ENCODE measurements at places on chromosomes 6 and 20.

DNA sequence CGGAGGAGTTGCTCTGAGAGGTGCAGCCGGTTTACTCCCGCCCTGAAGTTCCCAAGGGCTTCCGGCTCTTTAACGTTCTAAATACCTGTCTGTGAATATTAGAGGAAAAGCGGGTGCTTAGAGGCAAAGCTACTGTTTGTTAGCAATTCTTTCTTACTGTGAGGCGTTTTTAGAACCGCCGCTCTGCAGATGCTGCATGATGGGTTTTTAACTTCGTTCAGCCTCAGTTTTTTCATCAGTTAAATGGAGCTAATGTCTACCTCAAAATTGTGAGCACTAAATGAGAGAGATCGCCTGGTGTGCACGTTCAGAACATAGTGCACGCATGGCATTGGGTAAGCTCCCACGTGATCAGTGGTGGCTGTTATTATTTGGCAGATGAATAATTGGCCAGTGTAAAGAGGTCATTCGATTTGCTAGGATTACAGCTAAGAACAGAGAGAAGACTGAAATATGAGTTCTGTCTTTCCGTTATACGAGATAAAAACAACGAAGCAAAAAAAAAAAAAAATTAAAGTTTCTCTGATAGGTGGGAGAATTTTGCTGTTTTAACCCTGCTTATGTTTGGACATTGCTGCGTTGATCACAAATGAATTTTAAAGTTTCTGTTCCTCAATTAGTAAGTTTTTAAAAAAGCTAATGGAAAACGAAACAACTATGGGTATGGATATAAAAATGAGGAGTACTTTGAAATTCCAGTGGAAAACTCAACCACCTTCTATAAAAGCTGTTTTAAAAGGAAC, 660 bp upstream of the TFB1M start:
- peak; percentile 96 for DNase-seq

DNA sequence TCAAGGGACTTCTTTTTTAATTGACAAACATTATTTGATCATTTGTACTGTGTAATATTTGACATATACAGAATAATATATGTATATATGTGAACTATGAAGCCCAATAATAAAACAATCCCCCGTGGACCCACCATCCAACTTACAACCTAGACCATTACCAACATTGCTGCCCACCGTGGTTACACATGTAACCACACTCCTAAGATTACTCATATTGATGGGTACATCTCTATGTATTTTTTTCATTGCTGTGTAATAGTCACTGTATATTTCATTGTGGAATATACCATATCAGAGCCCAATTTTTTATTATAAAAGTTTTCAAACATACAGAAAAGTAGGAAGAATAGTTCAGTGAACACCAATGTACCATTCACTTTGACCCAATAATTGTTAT, 94.3 kb downstream of the RTN4IP1 start:
- DNase-seq, result no peak

GRCh38 chr6:118812970-118813369, 81.0 kb upstream of the ASF1A start:
- DNase-seq, result no peak

DNA sequence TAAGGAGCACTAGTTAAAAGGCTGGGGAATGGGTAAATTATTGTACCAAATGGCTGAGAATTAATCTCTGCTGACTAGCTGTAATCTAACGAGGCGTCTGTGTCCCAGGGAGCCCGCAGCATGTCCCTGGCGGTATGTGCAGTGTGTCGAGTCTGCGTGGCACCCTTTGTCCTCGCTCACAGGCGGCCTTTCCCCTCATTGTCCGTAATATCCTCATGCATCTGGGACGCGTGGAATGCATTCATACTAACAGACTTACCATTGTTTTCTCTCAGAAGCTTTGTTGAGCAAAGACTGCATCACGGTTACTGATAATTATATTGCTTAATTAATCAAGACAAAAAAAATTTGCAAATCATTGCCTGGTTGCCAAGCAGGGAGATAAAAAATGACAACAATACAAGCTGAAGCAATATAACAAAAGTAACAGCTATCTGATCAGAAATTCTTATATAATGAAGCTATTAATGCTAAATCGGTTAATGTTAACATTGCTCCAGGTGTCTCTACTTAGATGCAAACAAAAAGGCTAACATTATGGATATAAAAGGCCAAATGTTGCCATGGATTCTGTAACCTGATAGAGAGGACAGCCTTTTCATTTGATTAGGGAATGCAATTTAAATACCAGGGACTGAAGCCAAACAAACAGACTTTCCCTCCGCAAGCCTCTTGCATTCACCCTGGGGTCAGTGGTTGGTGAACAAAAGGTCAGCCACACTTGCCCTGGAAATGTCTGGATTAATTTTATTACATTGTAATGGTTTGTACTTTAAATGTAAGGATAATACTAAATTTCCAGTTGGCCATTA, 124.8 kb downstream of the INSM1 start:
- no peak for DNase-seq

DNA sequence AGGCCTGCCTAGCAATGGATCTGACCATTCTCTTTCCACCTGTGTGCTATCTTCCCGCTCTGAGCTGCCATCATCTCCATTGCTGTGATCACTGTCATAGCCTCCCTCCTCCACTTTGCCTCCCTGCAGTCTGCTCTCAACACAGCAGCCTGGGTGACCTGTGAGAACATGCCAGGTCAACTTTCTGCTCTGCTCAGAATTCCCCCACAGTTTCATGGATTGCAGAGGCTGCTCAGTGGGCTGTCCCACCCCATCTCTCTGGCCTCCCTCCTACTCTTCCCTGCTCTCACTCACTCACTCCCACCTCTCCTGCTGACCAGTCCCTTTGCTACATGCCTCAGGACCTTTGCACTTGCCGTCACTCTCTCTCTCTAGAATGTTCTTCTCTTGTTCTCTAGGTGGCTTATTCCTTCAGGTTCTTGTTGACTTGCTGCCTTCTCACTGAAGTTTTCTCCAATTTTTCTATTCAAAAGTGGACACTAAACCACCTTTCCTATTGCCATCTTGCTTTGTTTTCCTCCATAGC, 159.9 kb downstream of the CD83 start:
- DNase-seq, result no peak

- DNase-seq, result no peak
These were observed 80.8 kb upstream of the PTPN1 start for GRCh38 chr20:50429412-50429811.

DNA sequence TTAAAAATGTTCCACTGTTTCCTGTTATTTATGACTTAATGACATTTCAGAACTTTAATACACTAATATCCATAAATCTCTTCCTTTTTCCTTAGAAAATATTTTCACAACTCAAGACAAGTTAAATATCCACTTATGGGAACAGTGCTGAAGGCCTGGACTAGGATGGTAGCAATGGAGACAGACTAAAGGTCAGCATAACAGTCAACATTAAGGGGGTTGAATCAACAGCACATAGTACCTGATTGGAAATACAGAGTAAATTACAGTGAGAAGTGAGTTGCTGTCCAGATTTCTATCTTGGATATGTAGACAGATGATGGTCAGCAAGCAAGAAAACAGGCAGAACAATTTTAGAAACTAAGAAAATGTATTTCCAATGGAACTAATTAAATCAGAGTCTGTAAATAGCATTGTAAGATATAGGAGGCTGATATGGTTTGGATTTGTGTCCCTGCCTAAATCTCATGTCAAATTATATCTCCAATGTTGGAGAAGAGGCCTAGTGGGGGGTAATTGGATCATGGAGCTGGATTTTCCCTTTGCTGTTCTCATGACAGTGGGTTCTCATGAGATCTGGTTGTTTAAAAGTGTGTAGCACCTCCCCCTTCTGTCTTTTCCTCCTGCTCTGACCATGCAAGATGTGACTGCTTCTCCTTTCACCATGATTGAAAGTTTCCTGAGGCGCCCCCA, 682.7 kb downstream of the MAFB start:
- no peak for DNase-seq

DNA sequence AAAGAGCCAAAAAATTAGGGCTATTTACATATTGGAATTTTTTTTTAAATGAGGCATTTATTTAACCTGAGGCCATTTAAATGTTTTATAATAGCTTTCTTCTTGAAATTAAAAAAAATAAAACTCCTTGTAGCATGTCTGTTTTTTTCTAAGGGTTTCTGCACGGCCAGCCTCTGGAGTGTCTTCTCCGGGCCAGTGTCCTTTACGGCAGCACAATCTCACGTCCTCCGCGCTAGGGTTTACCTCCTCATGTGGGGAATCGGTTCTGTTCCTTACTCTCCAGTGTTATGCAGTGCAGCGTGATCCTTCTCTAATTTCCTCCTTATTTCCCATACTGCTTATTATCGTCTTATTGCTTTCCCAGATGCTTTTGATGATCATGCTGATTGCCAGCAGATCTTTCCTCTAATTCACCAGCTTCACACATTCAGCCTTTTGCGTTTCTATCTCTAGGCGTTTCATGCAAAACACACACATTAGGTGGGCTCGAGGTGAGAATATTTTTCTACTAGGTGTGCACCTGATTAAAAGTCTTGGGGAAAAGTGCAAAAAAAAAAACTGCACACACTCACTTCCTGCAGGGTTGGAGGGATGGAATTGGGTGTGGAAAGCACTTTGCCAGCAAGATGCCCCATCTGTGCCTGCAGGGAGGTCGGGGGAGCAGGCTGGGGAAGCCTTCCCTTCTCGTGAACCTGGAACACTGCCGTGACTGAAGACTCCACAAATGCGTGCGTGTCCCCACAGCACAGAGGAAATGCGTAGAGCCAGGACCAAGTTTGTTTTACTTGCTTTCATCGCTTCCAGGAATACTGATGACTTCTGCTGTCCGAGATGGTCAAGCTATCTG, 56.1 kb downstream of the PSMG4 start:
- no peak for DNase-seq

- DNase-seq, result no peak
These were observed 12.9 kb downstream of the ZNF335 start for GRCh38 chr20:45959126-45959525.

- no peak for DNase-seq
These were observed 69.9 kb downstream of the TTLL2 start for GRCh38 chr6:167394820-167395219.

DNA sequence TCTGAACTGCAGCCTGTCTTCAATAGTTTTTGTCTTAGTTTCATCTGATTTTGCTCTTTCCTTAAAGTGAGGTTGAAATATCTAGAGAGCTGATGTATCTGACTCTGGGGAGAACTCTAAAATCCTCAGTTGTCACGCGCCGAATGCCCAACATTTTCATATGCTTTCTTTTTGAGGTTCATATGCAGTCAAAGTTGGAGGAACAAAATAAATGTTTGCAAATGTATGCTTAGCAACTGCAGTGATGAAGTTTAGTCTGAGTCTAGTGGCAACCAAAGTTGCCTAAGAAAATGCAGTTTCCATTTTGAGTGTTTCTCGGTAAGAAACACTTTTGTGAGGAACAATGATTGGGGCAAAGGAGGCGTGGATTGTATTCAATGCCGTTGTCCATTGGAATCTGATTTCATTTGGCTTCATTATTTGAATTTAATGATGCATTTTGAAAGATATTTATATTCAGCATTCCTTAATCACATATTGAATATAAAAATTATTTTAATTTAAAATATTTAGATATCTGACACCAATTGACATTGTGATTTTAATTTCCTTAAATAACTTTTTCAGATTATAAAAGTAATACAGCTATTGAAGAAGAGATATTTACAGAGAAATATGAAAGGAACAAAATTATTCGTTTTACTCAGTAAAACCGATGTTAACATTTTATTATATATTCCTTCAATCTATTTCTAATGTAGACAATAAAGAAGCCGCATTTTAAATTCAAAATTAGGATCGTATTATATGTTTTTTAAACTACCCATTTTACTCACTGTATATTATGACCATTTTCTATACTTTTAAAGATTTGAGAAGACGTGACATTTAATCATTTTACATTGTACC, 122.0 kb downstream of the PLEKHG1 start:
- no peak for DNase-seq

DNA sequence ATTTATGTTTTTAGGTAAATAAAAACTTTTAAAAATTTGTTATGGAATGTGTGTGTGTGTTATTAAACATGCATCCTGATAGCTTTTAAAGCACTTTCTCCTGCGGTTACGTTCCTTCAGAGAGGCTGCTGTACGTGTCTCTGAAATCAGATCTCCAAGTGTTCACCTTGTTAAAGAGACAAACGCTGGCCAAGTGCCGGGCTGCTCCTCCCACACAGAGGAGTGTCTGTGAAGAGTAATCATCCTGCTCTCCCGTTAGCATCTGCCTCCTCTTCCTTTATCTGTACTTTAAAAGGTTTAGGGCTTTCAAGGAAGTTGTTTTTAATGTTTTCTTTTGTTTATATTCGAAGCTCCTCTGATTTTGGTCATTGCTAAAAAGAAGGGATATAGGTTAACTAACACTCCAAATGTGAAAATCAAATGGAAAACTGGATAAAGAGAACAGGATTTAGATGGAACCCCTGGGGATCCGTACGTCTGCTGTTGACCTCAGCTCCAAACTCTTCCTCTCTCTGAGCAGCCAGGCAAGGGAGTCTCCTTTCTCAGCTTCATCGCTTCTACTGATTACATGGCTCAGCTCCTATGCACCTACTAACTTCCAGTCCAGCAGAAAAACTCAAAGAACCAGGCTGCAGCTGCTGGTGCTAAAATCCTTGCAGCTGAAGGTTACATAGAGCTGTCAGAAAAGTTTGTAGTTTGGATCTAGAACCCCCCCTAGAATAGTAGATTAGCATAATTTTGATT, 20.0 kb downstream of the IRF4 start:
- DNase-seq, result no peak

DNA sequence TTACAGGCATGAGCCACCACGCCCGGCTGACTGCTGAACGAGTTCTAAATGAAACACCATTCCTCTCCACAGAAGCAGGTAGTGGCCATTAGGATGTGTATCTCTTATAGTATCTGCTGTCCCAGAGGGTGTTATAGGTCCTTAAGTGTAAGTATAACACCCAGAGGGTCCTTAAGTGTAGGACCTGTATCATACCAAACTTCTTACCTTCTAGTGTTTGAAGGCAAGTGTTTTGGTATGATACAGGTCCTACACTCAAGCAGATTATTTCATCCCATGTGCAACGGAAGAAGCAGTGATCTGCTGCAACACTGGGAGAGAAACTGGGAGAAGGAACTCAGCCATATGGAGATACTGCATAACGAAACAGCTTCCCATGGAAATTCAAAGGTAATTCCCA, 17.4 kb downstream of the BMP7 start:
- no peak for DNase-seq

- DNase-seq, result no peak
These were observed 45.5 kb upstream of the HLA-E start for GRCh38 chr6:30443657-30444450.

Measured in hematopoietic multipotent progenitor cell treated with erythropoietin and hydrocortisone succinate and interleukin-3 and kit ligand, for 8 days (in vitro differentiated cells).